C1 segment of cervical spinal cord (tissue), 14 donors: ENCODE measurements at places on chromosomes 6 and 20.

DNA sequence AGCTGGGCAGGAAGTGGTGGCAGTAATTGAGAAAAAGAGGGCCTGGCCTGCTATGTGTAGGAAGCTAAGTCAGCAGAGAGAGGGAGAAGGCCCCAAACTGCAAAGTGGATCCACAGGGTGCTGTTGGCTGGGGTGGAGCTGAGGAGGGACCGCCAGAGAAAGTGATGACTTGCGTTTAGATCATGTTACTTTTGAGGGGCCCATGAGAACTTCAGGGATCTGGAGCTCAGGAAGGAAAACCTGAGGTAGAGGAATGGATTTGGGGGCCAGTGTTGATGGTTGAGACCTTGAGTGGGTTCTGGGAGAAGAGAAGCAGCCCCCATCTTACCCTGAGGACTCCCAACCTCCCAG, 155.5 kb downstream of the MRPL14 start:
- no peak for DNase-seq

DNA sequence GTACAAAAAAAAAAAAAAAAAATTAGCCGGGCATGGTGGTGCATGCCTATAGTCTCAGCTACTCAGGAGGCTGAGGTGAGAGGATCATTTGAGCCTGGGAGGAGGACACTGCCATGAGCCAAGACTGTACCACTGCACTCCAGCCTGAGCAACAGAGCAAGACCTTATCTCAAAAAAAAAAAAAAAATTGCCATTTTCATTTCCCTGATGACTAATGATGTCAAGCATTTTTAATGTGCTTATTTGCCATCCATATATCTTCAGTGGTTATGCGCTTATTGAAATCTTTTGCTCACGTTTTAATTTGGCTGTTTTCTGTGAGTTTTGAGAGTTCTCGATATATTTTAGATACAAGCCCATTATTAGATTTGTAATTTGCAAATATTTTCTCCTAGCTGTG, 46.7 kb downstream of the PFDN4 start:
- DNase-seq = no peak

- DNase-seq = no peak
Measured at GRCh38 chr6:166442131-166442685, 59.5 kb upstream of the MPC1 start.

DNA sequence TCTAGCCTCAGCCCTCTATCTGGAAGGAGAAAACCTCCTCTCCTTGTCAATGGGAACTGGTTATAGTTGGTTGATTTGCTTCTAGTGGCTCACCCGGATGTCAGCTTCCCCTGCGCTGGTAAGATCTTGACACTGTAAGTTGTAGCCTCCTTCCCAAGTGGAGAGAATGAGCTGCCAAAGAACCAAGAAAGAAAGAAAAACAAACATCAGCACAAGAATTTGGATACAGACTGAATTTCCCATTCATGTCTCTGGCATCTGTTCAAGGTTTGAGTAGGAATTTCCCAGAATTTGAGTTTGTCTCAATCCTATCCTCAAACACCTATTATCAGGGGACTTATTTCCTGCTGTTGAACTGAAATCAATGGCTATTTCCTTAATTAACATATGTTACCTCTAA, 44.1 kb downstream of the ELOVL2 start:
- no peak for DNase-seq

- no peak for DNase-seq
Measured at GRCh38 chr20:58024241-58024721, 204.2 kb downstream of the ANKRD60 start.

- DNase-seq = no peak
Measured at GRCh38 chr20:61256365-61256764, 4.3 kb downstream of the CDH4 start.

GRCh38 chr6:50589751-50590470, 123.4 kb upstream of the TFAP2D start:
- DNase-seq = no peak

GRCh38 chr6:158653577-158654354, 3.9 kb downstream of the SYTL3 start:
- DNase-seq = no peak

DNA sequence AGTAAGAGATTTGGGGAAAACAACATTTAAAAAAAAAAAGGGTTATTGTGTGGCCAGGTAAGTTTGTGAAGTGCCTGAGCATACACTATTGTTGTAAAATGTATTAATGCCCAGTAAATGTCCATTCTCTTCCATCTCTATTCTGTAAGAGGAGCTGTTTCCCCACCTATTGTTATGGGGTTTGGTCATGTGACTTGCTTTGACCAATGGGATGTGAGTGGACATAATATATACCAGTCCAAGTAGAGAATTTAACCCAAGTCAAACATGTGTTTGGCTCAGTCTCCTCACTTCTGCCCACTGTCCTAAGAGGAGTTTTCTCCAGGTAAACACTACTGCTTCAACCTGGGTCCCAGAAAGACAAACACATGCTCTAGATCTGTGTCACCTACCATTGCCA, 377.1 kb downstream of the FOXA2 start:
- DNase-seq = no peak

GRCh38 chr6:3444276-3445088, 12.4 kb downstream of the SLC22A23 start:
- no peak for DNase-seq

DNA sequence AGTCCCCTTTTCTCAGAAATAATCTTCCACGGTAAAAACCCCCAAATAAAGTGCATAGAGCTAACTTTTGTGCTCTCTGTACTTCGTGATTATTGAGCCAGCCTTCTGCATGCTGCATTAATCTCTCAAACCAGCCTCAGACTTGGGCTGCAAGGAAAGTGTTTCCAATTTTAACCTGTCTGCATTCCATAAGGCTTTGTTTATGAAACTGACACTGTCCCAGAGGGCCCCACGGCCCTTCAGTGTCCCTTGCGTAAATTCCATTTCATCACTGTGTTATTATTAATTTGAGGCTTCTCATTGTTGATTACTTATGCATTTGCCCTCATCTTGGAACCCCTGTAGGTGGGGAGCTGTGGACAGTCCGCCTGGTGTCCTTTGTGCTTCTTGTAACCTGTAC, 15.6 kb upstream of the SNRPB2 start:
- DNase-seq = no peak

DNA sequence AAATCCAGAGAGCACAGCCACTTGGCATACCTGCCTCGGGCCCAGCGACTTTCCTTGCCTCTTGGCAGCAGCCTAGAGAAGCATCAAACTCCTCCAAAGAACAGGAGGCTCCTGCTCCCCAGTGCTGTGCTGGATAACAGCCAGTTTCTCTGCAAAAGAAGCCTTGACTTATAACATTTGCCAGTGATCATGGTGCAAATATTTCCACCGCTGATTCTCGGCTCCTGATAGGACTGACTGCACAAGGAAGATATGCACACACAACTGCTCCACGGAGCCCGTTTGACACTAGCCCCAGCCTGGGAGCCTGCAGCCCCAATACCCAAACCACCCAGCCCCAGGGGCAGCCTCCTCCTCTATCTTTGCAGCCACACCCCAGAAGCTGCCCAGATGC, 17.5 kb downstream of the ACSS1 start:
- DNase-seq = no peak

- DNase-seq = no peak
Measured at GRCh38 chr6:2578767-2579166, 172.0 kb downstream of the MYLK4 start.

- DNase-seq = no peak
Measured at GRCh38 chr6:44267252-44267651, 1.9 kb upstream of the NFKBIE start.

GRCh38 chr6:145814035-145814500, 527 bp downstream of the FBXO30 start:
- peak; percentile 49 for DNase-seq

DNA sequence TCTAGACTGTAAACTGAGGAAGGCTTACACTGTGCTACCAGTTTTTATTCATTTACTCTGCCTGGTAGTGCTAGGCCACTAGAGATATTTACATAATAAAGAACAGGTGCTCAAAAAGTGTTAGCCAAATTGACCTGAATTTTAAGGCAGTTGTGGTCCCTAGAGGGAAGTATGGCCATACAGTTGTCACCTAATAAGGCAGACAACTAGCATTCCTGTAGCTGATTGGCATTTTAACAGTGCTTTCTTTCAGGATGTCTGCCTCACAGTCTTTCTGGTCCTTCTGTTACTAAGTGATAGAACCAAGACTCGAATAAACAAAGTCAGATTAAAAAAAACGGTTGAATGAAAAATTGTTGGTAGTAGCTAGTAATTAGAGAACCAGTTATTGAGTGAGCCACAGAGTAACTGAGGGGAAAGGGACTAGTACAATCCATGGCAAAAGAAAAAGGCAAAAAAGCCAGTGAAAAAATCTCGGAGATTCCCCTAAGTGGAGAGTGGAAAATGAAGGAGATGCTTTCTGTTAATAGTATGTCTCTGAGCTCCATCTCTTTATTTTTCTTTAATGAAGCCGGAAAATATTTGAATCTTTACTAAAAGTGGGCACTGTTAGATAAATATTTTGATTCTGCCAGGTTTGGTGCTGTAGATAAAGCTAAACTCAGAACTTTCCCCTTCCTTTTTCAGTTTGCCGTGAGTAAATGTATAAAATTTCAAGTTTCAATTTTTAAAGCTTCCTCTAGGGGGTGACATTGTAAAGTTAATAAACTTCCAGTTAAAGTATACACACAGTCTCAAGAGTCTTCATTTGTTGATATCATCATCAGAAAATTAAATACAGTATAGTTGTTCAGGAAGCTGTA, 9.1 kb downstream of the VTA1 start:
- DNase-seq = no peak

GRCh38 chr6:15364401-15365037, 118.7 kb downstream of the JARID2 start:
- DNase-seq = no peak

DNA sequence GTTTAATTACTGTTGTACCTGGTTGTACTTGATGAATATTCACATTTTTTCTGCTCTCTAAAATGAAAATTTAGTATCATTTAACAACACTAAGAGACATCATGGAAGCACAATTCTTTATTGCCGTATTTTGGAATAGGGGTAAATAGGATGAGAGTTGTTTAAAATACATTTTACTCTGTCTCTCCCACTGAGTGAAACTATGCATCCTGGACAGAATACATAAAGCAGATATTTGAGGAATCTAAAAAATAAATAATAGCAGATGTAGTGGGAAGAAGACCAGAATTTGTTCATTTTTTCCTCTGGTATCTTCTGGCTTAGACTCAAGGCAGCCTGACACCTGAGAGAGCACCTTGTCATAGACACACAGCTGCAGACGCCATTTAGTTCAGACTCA, 119.1 kb upstream of the AHI1 start:
- no peak for DNase-seq

DNA sequence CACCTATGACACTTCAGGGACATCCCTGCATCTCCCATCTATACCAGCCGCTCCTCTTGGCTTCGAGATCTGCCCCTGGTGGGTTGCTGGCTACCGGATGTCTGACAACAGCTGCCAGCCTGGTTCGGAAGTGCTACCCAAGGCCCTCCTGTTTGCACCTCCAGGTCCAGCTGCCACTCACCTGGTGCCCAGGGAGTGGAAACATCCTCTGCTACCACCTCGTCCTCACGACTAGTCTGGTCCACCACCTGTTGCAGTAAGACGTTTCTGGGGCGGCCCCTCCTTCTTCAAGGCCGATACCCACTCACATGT, 8.3 kb upstream of the PCMTD2 start:
- DNase-seq = no peak

- DNase-seq = no peak
Measured at GRCh38 chr6:52890018-52890417, 19.5 kb downstream of the GSTA3 start.

- DNase-seq = no peak
Measured at GRCh38 chr6:2478200-2478599, 232.8 kb upstream of the GMDS start.

GRCh38 chr6:101666256-101666655, 272.7 kb downstream of the GRIK2 start:
- no peak for DNase-seq

GRCh38 chr20:49846206-49846807, 33.7 kb downstream of the SLC9A8 start:
- no peak for DNase-seq

DNA sequence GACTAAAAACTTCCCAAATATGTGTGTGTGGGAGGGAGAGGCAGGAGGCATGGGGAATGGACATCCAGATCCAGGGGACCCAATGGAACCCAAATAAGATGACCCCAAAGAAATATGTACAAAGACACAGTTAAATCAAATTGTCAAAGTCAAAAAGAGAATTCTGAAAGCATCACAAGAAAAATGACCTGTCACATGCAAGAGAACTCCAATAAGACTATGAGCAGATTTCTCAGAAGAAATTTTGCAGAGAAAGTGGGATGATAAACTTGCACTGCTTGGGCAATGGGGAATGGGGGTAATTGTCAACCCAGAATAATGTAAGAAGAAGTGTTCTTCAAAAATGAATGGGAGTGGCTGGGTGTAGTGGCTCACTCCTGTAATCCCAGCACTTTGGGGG, 59.5 kb upstream of the PLN start:
- DNase-seq = no peak

DNA sequence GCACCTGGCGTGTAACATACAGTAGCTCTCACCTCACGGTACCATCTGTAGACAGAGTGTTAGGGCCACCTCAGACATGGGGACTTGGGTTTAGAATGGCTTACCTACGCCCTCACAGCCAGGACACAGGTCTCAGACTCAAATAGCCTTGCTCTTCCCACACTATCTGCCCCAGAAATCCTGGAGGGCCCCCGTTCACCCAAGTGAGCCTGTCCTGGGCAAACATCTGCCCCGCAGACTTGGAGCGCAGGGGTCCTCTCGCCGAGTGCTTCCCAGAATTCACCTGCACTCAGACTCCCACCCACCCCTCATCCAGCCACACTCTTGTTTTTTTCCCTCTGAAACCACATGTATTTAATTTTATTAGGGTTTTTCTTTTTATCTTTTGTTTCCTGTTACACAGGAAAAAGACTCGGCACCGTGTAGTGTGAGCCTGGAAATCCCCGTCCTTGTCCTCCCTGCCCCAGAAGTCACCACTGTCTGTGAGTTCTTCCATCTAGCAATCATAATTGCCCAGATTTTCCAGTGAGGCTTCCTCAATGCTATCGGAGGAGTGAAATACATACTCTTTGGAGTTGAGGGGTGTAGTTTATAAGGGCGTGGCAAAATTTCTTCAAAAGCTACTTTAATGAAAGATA, 17.1 kb upstream of the MAP1LC3A start:
- no peak for DNase-seq

- DNase-seq = no peak
Measured at GRCh38 chr20:23298926-23299672, 51.5 kb upstream of the NXT1 start.

- DNase-seq = no peak
Measured at GRCh38 chr6:156538875-156539660, 238.1 kb upstream of the ARID1B start.

GRCh38 chr6:80460257-80460865, 353.9 kb downstream of the BCKDHB start:
- no peak for DNase-seq

GRCh38 chr6:106398621-106399020, 38.1 kb downstream of the CRYBG1 start:
- DNase-seq = no peak

- DNase-seq = no peak
Measured at GRCh38 chr6:85975957-85976356, 333.3 kb upstream of the SYNCRIP start.

DNA sequence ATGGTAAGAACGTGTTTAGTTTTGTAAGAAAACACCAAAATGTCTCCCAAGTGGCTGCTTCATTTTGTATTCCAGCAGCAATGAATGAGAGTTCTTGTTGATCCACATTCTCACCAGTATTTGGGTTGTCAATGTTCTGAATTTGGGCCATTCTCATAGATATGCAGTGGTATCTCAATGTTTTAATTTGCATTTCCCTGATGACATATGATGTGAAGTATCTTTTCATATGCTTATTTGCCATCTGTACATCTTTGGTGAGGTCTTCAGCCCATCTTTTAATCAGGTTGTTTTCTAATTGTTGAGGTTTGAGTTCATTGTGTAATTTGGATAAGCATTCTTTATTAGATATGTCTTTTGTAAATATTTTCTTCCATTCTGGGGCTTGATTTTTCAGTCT, 436.8 kb upstream of the IRAK1BP1 start:
- no peak for DNase-seq
